Erythroblast (primary cell): ENCODE measurements at places on chromosomes 2 and 18.

DNA sequence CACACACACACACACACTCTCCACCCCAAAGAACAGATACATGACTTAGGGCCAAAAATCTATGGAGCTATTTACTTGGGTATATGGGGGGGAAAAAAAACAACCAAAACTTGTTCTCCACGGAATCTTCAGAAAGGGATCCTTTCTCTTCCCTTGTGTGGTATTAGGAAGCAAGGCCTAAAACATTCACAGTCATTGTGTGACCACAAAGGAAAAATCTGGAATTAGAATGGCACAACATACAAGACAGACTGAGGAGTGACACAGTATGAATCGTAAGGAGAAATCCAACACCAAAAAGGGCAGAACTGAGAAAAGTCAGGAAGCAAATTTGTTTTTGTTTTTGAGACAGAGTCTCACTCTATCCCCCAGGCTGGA is 70.3 kb downstream of the ASXL2 start:
- no peak for DNase-seq

DNA sequence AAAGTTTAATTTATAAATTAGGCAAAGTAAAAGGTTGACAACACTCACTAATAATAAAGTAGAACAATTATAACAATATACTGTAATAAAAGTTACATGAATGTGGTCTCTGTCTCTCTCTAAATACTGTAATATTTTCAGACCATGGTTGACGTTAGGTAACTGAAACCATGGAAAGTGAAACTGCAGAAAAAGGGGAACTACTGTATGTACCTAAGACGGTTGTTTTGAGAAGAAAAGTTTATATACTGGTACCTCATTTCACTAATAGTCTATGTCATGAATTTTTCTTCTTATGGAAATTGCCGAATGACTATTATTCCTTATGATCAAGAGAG is 166.7 kb upstream of the ZNF521 start:
- DNase-seq: no peak

- no peak for DNase-seq
Observed at GRCh38 chr2:126444512-126444911, 211.4 kb upstream of the GYPC start.

GRCh38 chr18:62664414-62664813 is 50.9 kb upstream of the PHLPP1 start:
- no peak for DNase-seq

DNA sequence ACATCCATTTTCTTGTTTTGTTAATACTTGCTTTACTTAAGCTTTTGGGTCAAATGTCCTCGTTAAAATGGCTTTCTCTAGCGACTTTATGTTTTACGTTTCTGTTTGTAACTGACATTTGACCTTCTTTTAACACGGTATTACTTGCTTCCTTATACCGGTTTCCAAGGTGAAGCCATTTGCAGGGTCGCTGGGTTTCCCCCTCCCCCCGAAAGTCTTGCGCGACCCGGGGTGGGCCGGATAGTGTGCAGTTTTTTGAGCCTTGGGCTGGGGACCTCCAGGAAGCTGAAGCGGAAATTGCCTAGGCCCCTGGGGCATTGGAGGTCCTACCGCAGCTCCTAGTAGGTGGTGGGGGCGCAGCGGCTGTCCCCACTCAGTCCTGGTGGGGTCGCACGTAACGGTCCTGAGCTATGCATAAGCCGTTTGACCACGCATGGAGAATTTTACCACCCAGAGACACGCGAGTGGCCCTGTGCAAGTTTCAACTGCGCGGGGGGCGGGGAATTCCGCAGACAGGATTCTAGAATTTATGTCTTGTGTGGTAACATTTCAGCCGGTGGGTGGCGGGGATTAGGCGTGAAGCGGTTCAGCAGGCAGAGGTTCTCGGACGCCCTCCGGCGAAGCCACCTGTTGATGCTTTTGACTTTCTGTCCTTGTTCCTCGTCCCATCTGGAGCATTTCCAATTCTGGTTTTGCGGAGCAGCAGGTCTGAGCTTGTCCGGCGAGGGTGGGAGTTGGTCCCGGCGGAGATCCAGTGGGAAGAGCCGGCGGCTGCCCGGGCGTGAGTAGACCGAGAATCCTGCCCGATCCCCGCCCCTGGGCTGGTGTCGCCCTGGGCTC is 2.4 kb downstream of the CFLAR start:
- peak; percentile 93 for DNase-seq

- no peak for DNase-seq
Observed at GRCh38 chr18:44620812-44621211, 59.9 kb upstream of the SETBP1 start.

- no peak for DNase-seq
Observed at GRCh38 chr2:236264256-236264655, at the start of gene ASB18. Gene ASB18, minus strand, starts transcription at chr2:236264406. Its CDS starts 61 bp downstream, at chr2:236264345.

- DNase-seq: no peak
Observed at GRCh38 chr2:105933906-105934305, 189.2 kb downstream of the NCK2 start.

DNA sequence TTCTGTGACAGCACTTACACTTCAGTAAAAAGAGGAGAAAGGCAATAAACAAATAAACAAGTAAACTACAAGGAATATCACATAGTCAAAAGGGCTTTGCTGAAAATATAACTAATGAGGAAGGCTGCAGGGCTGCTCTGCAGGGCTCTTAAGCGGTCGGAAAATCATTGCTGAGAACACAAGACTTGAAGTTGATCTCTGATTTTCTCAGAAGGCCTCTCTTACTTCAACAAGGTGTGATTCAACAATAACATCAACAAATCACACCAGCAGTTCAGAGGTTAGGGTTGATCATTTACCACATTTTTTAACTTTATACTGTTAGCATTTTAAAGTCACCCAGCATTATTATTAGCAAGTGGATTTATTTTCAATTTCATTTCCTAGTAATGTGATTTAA is 215.6 kb downstream of the ARHGAP15 start:
- DNase-seq: no peak
